ENCODE measurements at places on chromosomes 3 and 15.

- no peak for DNase-seq
These were observed 128.5 kb downstream of the CHSY1 start for GRCh38 chr15:101123222-101123910.

- no peak for DNase-seq
These were observed 27.0 kb upstream of the RNF7 start for GRCh38 chr3:141710888-141711616.

DNA sequence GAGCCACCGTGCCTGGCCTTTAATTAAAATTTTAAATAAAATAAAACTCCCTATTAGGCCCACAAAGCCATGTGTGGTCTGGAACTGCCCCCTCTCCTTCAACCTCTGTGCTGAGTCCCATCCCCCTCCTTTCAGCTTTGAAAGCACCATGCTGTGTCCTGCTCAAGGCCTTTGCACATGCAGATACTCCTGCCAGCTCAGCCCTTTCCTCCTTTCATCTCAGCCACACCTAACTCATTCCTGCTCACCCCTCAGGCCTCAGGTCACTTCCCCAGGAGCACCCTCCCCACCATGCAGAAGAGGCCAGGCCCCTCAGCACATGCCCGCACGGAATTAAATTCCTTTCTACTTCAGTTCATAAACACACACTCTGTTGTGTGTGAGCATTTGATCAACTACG lies 28.1 kb downstream of the ATRIP start:
- no peak for DNase-seq

GRCh38 chr3:25586553-25586952 lies 78.2 kb downstream of the TOP2B start:
- DNase-seq, result no peak

DNA sequence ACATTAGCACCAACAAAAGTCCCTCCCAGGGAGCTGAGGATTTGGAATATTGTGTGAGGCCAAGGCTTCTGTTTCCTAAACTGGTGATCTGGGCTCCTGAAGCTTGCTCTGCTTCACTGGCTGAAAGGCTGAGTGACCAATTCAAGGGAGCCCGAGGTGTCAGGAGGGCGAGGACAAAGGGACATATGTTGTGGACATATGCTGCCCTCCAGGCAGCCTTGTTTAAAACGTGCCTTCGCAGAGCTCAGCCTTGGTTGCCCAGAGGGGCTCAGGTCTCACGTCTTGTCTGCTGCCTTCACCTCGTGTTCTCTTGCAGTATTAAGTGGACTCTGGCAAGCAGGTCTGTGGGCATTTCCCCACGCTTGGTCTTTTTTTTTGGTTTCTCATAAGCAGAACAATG lies 7.0 kb downstream of the SLCO3A1 start:
- DNase-seq, result no peak

DNA sequence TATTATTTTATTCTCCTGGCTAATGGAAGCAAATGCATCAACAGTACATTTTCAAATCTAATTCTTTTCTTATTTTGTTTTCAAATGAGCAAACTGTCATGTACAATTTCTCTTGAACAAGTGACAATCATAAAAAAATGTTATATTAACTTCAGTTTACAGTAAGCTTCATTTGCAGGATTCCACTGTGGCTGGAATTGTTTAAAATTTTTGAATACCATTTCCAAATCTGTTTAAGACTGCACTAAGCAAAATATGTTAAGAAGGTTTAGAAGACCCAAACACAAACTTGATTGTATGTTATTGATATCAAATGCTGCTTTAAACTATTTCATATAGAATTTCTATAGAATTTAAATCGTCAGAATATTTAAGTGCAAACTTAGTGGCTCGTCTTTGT lies 92.8 kb downstream of the ZNF280D start:
- DNase-seq, result no peak

GRCh38 chr15:67003586-67003985 lies 61.8 kb upstream of the SMAD3 start:
- DNase-seq, result no peak

DNA sequence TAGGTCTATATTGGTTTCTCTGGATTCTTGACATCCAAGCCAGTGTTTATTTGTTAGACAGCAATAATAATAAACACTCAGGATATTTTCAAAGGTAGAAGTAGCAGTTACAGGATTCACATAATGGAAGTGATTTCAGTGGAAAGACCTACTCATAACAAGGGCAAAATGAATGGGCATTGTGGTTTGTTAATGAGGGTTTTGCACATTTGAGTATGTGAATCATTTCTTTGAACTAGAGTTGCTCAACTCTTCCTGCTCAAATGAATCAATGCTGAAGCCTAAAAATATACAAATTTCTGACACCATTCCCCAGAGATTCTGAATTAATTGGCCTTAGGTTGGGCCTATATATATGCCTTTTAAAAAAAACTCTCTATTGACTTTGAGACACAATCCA lies 4.1 kb upstream of the COL6A5 start:
- DNase-seq, result no peak

DNA sequence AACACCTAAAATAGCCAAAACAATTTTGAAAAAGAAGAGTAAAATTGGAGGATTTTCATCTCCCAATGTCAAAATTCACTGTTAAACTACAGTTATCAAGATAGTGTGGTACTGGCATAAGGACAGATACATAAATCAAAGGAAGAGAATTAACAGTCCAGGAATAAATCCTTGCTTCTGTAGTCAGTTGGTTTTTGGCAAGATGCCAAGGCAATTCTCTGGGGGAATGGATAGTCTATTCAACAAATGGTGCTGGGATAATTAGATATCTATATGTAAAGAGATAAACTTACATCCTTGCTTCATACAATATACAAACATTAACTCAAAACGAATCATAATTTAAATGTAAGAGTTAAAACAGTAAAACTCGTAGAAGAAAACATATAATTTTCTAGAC lies 57.9 kb upstream of the SELENOK start:
- no peak for DNase-seq

DNA sequence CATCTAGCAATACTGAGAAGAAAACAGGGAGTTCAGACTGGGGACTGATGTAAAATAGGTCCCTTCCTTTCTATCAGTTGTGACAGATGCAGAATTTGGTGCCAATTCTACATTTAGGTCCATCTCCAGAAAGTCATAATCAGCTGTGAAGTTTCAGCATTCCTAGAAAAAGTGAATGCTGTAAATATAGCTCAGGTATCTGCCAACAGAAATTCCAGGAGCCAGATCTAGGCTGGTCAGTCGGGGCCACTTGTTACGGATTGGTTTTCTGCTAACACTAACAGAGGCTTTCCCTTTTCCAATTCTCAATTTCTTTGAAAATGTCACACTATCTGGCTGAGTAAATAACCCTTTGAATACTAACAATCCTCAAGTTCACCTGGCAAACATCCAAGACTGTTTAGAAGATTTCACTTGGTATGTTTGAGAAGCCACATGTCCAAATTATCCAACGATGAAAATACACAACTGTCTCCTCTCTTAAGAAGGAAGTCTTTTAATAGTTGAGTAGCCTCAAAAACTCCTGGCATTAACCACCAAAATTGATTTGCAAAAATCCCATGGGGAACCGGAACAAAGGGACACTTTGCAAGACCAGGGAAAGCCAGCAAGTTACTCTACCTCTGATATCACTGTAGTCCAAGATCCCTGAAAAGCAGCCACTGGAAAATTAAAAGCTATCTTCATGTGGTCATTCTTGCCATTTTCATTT lies 222.3 kb downstream of the ZMAT3 start:
- no peak for DNase-seq

DNA sequence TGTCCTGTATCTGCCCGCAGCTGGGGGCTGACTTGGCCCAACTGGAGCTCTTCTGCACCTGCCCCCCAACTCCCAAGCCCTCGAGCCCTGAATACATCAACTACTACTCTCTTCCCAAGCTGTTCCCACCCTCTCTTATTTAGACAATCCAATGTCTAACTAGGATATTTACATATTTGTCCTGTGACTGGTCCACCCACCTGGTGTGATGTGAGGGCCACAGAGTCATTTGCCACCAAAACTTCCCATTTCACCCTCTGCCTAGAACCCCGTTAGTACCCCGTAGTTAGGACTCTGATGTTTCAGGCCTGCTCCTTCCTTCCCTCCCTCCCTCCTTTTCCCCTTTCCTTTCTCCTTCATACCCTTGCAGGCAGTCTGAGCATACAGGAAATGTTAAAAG lies 6.4 kb downstream of the CPLX3 start:
- no peak for DNase-seq

- DNase-seq, result no peak
These were observed 79.2 kb downstream of the MEX3B start for GRCh38 chr15:81966631-81967030.

DNA sequence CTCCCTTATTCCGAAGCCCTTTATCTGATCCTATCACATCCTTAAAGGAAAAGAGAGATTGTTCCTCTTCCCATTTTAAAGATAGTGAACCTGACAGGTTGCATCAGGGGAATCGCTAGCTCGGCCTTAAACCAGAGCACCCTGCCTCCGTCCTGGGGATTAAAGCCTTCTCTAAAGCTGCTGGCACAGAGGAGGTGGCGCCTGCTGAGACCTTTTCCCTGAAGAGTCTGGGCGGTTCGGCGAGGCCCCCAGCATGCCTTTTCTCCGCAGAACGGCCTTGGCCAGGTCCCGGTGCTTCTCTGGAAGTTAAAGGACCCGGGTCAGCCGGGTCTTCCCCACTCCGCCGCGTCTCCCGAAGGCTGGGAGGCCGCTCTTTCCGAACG lies 593 bp downstream of the FAM219B start:
- DNase-seq, result no peak

DNA sequence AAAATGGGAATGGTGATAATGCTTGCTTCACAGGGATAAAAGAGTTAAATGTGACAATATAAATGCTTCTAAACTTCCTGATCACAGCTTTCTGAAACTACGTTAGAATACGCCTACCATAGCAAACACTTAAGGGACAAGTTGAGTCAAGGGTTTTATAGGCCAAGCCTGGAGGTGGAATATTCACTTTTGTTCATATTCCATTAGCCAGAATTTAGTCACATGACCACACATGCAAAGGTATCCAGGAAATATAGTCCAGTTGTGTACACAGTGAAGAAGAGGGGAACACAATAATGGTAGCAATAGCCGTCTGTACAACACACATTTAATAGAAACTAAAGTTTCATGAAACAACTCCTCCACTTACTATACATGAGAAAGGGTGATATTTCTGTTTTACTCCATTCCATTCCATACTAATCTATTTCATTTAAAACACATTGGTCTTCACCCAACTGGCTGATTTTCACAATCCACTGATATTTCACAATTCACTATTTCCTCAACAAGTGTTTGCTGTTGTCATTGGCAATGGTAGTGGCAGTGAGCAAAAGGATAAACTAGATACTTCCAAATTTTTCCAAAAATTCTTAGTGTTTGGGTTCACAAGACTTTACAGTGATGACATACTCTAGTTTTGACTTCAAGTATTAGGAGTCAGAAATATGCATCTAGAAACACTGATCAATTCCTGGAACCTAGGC lies 270.9 kb downstream of the ERC2 start:
- DNase-seq, result no peak

DNA sequence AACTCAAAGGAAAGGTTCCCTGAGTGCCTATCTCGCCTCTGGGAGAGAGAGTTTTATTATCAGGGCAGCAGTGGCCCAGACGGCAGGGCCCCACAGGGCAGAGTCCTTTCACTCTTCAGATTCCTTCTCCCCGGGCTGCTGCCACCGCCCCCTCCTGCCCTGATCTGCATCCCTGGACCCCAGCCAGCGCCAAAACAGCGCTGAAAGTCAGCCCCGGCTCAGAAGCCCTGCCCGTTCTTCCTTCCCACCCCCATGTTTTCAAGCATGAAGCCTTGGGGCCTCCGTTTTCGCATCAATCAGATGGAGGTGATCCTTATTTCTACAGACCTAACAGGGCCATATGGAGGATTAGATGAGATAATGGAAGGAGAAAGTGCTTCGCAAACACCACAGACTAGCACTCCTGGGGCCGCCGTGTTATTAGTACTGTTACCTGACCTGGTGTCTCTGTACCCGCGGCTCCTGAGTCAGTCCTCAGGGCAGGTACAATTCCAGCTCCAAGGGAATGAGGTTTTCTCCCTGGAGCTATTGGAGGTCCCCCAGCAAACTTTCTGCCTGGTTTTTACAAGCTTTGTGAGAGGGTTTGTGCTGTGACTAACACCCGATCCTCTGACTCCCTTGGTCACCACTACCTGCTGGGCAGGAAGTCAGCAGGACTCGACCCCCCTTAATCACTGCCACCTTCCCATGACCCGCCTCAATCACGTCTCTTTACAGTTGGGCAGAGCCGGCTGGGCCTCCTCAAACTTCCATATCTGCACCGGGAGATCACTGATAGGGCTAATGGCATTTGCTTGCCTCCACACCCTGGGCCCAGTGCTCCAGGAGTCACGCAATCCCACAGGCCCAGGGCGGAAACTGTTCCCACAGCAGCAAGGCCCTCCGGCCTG lies 39.5 kb upstream of the TSEN2 start:
- DNase-seq, result no peak

GRCh38 chr15:41713047-41713446 lies 52.8 kb downstream of the MGA start:
- no peak for DNase-seq

- no peak for DNase-seq
These were observed 129.5 kb upstream of the BHLHE40 start for GRCh38 chr3:4849739-4850138.

DNA sequence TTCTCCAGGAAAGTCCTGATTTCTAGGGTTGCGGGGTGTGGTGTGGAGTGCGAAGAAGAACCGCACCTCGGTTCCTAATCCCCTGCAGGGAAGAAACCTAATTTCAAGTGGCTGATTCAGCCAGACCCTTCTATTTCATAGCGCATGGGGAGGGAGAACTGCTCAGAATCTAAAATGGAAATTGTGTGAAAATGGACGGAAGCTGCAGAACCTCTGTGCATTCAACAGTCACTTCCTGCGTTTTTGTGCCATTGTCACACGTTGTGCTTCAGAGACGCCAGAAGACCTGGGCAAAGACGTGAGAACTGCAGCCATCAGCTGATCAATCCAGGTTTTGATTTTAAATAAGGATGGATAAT lies 1.2 kb downstream of the SIDT1 start:
- no peak for DNase-seq

GRCh38 chr15:31495281-31495680 lies 168.6 kb downstream of the KLF13 start:
- DNase-seq, result no peak

GRCh38 chr15:62338497-62338896 lies 173.4 kb upstream of the C2CD4B start:
- DNase-seq, result no peak

DNA sequence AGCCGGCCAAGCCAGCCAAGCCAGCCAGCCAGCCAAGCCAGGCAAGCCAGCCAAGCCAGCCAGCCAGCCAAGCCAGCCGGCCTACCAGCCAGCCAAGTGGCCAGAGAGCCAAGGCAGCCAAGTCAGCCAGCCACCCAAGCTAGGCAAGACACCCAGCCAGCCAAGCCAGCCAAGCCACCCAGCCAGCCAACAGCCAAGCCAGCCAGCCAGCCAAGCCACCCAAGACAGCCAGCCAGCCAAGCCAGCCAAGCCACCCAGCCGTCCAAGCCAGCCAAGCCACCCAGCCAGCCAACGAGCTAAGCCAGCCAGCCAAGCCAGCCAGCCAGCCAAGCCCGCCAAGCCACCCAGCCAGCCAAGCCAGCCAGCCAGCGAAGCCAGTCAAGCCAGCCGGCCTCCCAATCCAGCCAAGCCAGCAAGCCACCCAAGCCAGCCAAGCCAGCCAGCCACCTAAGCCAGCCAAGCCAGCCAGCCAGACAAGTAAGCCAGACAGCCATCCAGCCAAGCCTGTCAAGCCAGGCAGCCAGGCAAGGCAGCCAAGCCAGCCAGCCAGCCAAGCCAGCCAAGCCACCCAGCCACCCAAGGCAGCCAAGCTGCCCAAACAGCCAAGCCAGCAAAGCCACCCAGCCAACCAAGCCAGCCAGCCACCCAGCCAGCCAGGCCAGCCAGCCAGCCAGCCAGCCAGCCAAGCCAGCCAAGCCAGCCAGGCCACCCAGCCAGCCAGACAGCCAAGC lies 200.5 kb downstream of the GOLGA6L6 start:
- no peak for DNase-seq
